DMS79 (cell line): ENCODE measurements at places on chromosomes 5 and 9.

GRCh38 chr5:34598177-34598794 lies 57.8 kb upstream of the RAI14 start:
- no peak for DNase-seq

DNA sequence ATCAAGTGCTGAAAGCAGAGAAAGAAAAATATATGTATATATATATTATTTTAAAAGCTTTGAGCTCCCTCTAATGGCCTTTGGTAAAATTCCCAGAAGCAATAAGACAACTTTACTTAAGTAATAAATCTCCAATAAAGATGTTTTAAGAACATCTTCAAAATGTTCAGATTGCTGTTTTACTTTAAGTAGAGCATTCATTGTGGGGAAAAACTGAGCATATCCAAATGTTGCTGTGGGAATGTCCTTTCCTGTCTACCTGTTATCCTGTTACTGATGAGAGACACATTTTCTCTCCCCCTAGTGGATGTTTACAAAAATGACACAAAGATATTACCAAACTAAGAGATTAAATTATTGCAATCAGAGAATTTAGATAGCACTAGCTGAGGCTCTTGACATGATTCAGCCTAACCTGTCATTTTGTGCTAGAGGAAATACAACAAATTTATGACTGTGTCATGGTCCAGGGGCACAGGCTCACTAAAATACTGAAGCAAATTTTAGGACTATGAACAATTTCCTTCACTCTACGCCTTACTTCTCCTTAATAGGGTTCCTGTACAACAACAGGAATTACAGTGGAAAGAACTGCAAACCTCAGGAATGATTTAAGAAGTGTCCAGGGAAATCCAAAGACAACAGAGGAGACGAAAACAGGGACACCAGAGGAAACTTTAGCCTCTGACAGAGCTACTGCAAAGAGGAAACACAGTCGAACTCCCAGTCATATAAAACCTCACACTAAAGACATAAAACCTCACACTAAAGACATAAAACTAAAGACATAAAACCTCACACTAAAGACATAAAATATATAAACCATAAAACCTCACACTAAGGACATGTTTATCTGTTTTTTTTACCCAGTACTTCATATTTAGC lies 24.3 kb upstream of the PRRC1 start:
- DNase-seq: no peak

- no peak for DNase-seq
Observed at GRCh38 chr5:50547303-50547702, 106.2 kb upstream of the EMB start.

DNA sequence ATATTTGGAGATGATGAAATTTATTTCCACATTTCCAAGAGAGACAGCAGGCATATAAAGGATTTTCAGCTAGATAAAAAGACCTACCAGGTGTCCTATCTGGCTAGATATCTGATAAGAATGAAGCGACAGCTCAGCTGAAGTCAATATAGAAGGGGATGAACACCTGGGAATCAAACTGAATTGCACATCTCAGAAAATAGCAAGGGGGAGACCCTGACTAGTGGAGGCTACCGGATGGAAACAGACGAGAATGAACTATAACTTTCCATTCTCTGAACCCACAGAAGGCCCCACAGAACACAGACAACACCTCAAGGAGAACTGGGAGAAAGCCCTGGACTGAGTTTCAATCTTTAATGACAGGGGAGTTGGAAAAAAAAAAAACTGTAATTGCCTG lies 51.1 kb downstream of the CPLANE1 start:
- no peak for DNase-seq

DNA sequence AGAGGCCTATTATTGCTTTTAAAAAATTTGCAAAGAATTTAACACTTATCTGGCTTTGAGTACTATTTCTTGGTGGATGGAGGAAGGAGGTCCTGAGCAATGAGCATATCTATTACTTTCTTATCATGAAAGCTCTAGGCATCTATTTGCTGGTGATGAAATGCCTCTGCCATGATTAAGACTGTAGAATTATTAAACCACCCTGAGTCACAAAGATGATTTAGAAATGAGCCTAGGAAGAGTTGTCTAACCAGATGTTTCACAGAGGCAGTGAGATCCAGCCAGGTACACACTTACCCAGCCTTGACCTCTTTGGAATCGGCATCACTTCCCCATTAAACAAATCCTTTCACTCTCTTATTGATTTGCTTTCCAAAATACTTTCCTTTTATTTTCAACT lies 304.4 kb upstream of the KIF2A start:
- no peak for DNase-seq

GRCh38 chr5:126383246-126383645 lies 40.0 kb upstream of the GRAMD2B start:
- DNase-seq: no peak

DNA sequence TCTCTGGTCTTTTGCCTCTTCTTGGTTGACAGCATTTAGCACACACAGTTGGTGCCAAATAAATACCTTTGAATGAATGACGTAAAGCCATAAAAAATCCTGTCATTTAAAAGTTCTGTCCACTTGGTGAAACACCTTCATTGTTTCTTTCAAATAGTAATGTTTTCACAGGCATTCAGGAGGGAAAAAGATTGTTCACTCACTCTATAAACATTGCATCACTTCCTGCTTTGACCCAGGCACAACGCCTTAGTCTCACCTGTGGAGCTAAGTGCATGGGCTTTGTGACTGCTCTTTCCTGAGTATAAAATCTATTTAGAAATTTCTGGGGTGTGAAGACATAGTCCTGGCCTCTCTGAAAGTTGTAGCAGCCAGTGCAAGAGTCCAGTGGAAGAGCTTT lies 88.9 kb upstream of the CXCL14 start:
- no peak for DNase-seq
